ENCODE measurements at places on chromosomes 7 and 10.

DNA sequence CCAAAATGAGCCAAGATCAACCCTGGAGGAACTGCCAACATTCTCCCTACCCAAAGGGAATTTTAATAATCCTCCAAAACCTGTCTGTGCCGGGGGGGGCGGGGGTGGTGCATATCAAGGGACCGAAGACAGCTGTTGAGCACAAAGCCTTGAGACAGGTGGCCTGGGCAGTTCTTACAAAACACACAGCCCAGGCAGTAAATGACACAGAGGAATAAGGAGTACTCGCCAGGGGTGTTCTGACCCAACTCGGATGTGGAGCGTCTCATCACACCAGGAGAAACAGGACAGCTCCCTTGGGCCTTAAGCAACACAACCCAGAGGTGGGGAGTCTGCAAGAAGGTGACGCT, 35.6 kb downstream of the PLAC9 start:
- DNase-seq = no peak

- DNase-seq = no peak
Measured at GRCh38 chr7:81135324-81135723, 216.5 kb upstream of the SEMA3C start.

- no peak for DNase-seq
Measured at GRCh38 chr7:105278973-105279687, 109.6 kb downstream of the SRPK2 start.

DNA sequence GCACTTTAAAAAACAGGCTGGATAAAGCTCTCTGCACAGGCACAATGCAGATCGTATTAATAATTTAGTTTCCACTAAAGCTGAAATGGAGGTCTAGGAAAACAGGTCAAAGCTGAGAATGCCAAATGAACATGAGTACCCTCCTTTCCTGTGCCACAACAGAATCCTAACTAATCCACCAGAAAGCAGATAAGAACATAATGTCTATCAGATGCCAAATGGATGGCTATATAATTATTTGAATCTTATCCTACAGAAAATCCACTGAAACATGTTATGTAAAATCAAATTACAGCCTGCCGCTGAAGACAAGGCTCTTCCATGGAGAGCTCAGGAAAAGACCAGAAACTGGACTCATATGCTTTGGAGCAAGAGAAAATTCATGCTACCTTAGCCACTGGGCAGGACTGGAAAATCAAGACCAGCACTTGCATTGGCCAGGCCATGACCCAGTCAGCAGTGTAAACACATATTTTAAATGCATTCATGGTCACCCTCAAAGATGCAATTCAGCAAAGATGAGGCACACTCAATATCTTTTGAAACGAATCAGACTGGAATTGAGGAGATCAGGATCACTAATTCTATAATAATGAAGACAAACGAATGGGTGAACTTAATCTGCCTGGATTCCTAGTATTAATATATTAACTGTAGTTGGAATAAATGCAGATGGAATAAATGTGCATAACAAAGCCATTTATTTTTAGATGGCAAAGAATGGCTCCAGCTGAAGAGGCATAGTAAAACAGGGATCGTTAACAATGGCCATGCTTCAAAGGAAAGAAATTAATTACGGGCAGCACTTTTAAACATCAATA, 13.2 kb downstream of the ANK3 start:
- DNase-seq = no peak

DNA sequence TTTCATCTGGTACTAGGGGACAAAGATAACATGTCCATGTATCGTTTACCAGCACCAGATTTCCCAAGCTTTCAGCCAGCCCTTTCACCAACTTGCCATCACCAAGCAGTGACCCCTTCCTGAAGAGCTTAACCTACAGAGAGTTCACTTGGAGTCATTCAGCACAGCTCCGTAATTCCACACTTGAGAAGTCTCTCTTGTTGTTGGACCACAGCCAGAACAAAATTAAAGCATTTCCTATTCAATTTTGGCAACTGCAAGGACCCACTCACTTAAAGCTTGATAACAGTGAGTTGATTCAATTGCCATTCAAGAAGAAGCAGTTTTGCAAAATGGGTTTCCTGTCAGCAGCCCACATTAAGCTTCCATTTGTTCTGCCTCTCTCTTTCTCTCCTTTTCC, 88.5 kb upstream of the LRRTM3 start:
- DNase-seq = no peak

- no peak for DNase-seq
Measured at GRCh38 chr7:11792166-11792565, 39.8 kb downstream of the THSD7A start.

DNA sequence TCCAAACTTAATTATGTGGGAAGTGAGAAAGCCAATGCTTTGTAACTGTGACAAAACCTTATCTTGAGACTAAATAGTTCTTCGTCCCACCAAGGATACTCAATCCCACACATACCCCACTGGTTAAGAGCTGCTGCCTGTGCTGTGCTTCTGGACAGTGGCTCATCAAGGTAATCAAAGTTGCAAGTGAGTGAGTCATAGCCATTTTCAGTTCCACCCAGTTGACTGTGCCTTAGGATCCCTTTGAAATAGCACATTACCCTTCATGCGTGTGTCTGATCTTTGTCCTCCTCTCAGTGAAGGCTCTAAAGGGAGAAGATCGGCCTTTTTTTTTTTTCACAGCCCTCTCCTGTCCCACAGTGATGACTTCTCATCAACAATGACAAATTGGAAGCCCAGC, 706.0 kb upstream of the AUTS2 start:
- DNase-seq = no peak

DNA sequence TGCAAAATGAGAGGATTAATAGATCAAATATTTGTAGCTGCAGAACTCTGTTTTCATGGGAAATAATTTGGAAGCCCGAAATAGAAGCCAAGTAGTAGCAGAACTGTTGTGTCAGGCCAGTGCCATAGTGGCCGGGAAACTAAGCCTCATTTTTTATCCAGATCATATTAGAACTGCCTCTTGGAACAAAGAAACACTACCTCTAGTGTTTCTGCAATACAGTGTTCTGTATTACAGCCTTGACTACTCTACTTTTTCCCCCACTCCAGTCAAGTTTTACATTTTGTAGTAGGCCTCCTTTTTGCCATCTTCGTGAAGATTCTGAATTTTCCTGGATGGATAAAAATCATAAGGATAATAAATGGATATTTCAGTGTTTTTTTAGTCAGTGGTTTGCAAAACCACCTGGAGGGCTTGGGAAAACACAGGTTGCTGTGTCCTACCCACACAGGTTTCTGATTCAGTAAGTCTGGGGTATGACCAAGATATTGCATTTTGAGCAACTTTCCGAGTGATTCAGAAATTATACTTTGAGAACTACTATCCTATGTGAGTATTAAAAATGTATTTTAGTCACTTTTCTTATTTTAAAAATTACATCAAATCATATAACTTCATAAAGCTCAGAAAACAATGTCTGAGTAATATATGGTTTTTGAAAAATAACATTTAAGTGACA, 326.2 kb upstream of the KAT6B start:
- DNase-seq = no peak

DNA sequence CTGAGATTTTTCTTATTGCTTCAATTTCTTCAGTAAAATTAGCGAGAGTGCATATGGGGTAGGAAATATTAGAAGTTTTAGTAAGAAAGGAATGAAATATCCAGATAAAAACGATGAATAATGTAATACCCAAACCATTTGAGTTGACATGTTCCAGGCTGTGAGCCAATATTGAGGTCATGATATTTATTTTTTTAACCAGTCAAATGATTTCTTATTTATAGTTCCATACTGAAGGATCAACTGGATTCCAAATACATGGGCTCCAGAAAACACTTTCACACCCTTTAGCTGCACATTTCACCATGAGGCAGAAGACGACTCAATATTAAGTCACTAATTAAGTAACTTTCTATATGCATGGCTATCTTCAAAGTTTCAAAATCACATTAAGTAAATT, 312.5 kb downstream of the PPP1R3A start:
- no peak for DNase-seq

- DNase-seq = no peak
Measured at GRCh38 chr10:46091828-46092523, 45.9 kb upstream of the MSMB start.

GRCh38 chr7:151920488-151920887, 35.8 kb upstream of the GALNTL5 start:
- no peak for DNase-seq

DNA sequence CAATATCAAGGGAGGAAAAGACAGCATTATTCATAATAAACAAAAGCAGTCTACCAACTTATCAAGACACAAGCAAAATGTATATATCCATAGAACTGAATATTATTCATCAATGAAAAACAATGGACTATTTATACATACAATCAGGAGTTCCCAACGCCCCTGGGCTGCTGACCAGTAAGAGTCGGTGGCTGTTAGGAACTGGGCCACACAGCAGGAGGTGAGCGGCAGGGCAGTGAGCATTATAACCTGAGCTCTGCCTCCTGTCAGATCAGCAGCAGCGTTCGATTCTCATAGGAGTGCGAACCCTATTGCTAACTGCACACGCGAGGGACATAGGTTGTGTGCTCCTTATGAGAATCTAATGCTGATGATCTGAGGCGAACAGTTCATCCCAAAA, 71.7 kb upstream of the GPR22 start:
- no peak for DNase-seq

- no peak for DNase-seq
Measured at GRCh38 chr7:146054909-146055308, 61.7 kb upstream of the CNTNAP2 start.

DNA sequence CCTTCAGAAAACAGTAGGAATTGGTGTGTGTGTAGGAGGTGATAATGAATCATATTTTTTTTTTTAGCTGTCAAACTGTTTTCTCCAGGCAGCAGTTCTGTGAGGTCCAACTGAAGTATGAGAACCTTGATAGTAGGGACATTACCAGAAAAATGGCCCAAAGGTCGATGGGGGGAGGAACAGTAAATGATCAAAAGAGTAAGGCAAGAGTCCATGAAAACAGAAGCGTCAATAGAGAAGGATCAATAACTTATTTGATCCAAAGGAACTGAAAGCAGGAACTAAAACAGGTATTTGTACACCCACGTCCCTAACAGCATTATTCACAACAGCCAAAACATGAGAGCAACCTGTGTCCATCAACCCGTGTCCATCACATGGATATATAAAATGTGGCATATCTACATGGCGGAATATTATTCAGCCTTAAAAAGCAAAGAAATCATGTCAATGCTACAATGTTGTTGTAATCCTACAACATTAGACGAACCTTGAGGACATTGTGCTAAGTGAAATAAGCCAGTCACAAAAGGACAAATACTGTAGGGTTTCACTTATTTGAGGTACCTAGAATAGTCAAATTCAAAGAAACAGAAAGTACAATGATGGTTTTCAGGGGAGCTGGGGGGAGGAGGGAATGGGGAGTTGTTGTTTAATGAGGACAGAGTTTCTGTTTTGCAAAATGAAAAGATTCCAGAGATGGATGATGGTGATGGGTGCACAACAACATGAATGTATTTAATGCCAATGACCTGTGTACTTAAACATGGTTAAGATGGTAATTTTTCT, 214.0 kb upstream of the KLF14 start:
- no peak for DNase-seq

GRCh38 chr7:41747961-41748360, 45.1 kb upstream of the INHBA start:
- DNase-seq = no peak

- no peak for DNase-seq
Measured at GRCh38 chr10:116769368-116769767, 27.0 kb upstream of the HSPA12A start.

DNA sequence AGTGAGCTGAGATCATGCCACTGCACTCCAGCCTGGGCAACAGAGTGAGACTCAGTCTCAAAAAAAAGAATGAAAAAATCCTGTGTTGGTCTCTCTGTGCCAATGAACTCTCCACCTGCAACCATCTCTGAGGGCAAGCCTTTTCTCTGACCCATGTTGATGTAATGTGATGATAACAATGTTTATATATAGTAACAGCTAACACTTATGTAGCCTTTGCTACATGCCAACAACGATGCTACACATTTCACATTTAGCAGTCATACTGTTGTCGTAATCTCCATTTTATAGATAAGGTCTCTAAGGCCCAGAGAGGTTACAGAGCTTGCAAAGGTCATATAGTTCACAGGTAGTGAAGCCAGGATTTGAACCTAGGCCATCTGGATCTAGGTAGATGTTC, 11.5 kb downstream of the COX15 start:
- no peak for DNase-seq

- DNase-seq = no peak
Measured at GRCh38 chr10:5895365-5895764, 5.3 kb downstream of the FBH1 start.

DNA sequence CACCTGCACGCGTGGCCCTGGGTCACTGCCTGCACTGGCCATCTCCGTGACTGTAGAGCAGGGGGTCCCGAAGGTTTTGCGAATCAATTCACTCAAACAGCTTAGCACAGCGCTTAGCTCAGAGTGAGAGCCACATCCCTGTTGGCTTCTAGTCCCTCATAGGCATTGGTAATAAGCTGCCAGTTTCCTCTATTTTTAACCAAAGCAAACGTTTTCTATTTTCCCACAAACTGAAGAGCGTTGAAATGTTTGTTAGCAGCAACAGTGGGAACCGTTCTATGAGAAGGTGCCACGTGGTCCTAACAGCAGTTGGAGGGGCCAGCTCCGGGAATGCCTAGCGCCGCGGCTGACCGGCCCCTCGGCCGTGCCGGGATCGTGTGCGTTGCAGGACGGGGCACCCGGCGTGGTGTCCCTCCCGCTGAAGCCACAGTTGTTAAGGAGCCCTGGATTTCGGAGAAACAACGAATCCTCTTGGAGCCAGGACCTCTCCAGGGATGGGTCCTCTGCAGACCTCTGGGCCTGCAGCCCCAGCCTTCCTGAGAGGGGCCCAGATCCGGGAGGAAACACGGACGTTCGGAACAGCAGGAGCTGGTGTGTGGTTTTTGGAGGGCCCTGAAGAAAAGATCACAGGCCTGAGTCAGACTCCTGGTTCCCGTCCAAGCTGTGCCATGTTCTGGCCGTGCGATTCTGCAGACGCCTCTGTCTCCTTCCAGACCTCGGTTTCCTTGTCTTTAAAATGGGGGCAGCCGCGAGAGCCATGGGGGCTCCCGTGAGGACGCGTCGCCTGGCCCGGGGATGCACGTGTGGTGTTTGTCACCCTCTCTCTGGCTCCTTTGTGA, 40.3 kb downstream of the FAM20C start:
- DNase-seq = no peak

DNA sequence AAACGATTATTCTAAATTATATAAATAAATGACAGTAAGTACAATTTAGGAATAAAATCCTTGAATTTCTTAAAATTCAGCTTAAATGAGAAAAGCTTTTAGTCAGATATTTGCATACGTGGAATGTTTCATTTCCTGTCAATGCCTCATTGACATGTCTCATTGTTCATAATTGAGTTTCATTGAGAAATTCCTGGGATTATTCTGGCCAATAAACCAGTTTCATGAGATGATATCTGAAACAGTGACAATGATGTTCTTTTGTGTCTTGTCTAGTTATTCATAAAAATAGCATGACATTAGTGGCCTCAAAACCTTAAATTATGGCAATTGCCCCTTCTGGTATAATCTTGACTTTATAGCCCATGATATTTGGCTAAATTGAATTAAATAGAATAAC, 95.8 kb downstream of the DKK1 start:
- no peak for DNase-seq

- DNase-seq = no peak
Measured at GRCh38 chr7:138338361-138338760, 121.7 kb upstream of the TRIM24 start.

GRCh38 chr7:86644282-86645224, 844 bp downstream of the GRM3 start:
- no peak for DNase-seq

Measured in Panc1 (cell line).